ENCODE measurements at places on chromosomes 6 and 20. TPM values are rescaled to one million over a fixed set of nuclear protein-coding genes. Genes with fewer than 3 reads are reported as not detected.
A peak's percentile ranks its signal among the peaks of the same experiment; 100 is the strongest.

DNA sequence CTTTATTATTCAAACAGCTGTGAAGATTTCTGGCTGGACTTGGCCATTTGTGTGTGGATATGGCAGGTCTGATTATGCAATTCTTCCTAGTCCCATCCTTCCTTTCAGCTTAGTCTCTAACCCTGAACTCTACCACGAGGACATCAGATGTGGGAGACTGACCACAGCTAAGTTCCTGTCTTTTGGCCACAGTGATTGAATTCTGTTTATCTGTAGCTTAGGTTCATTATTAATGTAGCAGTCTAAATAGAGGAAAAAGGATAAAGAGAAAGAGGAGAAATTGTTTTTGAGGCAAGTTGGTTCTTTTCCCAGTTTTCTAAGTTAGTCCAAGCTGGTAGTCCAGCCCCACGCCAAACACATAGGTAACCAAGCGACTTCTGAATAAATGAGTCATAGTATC is 598.9 kb downstream of the RFPL4B start:
- H3K4me1 ChIP-seq, result no peaks in the 10 kb centered on the region
- no peaks in the 10 kb centered on the region for H3K36me3 ChIP-seq
- H3K27ac ChIP-seq, result no peak overlapping the region
- no peak overlapping the region for H3K4me3 ChIP-seq
- DNase-seq, result no peak

DNA sequence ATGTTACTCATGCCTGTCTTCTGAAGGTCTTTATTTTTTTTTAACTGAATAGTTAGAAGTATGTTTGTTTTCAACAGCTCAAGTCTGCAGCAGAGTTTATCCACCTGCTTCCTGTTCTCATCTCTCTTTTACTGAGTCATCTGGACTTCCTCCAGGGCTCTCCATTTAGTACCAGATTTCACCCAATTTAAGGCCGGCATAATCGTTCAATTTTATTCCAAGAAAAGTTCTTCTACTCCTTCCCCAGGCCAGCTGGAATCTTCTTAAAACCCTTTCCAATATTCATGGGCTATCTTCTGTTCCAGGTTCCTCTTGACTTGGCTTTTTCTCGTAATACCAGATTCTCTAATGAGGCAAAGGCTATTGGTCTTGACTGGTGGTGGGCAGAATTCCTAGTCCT is 79.0 kb upstream of the LAMA2 start:
- no peaks in the 10 kb centered on the region for H3K4me1 ChIP-seq
- H3K27me3 ChIP-seq, result no peaks in the 10 kb centered on the region
- no peaks in the 10 kb centered on the region for H3K36me3 ChIP-seq

Gene AKIRIN2
- total RNA-seq, result 119 TPM

GRCh38 chr6:33959661-33960344 is 156.0 kb upstream of the MLN start:
- H3K27me3 ChIP-seq, result no peaks in the 10 kb centered on the region
- no peak overlapping the region for H3K27ac ChIP-seq
- no peak for DNase-seq
- no peaks in the 10 kb centered on the region for H3K36me3 ChIP-seq
- no peaks in the 10 kb centered on the region for H3K4me1 ChIP-seq

- H3K4me3 ChIP-seq, result no peak overlapping the region
- H3K4me1 ChIP-seq, result peaks cover 38% of the 10 kb centered on the region
- H3K27ac ChIP-seq, result no peak overlapping the region
- no peaks in the 10 kb centered on the region for H3K36me3 ChIP-seq
- no peaks in the 10 kb centered on the region for H3K27me3 ChIP-seq
Measured at GRCh38 chr20:43963872-43964791, 49.5 kb downstream of the TOX2 start.

Gene RGS17
- total RNA-seq, result not detected

Gene NNAT
- total RNA-seq, result not detected

Gene BPIFB4
- total RNA-seq, result not detected

GRCh38 chr6:71463061-71463460 is 174.4 kb downstream of the OGFRL1 start:
- no peaks in the 10 kb centered on the region for H3K4me1 ChIP-seq
- H3K4me3 ChIP-seq, result no peak overlapping the region
- H3K36me3 ChIP-seq, result no peaks in the 10 kb centered on the region
- no peaks in the 10 kb centered on the region for H3K27me3 ChIP-seq
- no peak overlapping the region for H3K27ac ChIP-seq

GRCh38 chr20:22691369-22692118 is 107.2 kb upstream of the FOXA2 start:
- no peaks in the 10 kb centered on the region for H3K27me3 ChIP-seq
- peak; percentile 46 for DNase-seq
- no peak overlapping the region for H3K27ac ChIP-seq
- no peak overlapping the region for H3K4me3 ChIP-seq
- H3K4me1 ChIP-seq, result no peaks in the 10 kb centered on the region
- H3K36me3 ChIP-seq, result no peaks in the 10 kb centered on the region

- H3K4me3 ChIP-seq, result no peak overlapping the region
- H3K4me1 ChIP-seq, result no peaks in the 10 kb centered on the region
- H3K36me3 ChIP-seq, result no peaks in the 10 kb centered on the region
- no peak overlapping the region for H3K27ac ChIP-seq
- H3K27me3 ChIP-seq, result no peaks in the 10 kb centered on the region
- no peak for DNase-seq
Measured at GRCh38 chr6:141347906-141348492, 784.7 kb upstream of the GJE1 start.

DNA sequence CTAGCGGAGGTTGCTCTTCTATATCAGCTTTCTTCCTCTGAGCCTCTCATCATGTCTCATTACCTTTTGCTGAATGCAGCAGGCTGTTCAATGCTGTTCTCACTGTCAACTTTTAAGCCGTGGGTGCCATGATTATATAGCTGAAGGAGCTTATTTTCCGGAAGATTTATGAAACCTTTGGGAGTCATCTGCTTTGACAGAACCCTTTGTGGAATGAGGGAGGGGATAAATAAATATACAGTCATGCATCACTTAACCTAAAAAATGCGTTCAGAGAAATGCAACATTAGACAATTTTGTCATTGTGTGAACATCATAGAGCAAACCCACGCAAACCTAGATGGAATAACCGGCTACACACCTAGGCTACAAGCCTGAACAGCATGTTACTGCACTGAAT is 102.2 kb upstream of the AKAP12 start:
- no peaks in the 10 kb centered on the region for H3K27me3 ChIP-seq
- no peak for DNase-seq
- H3K4me3 ChIP-seq, result no peak overlapping the region
- no peaks in the 10 kb centered on the region for H3K4me1 ChIP-seq

DNA sequence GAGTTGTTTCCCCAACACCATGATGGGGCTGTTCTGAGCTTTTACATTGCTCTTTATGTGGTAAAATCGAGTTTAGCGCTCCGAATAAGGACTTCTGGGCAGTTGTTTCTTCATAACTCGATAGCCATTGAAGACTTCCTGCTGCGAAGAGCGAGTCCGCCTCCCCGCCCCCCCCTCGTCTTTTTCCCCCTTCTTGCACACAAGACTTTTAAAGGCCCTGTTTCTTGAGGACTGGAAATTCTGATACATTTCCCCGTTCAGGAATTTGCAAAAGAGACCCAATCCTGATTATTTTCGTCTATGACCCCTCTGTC is 1.5 kb upstream of the CITED2 start:
- DNase-seq, result no peak
- H3K4me3 ChIP-seq, result peak overlapping the region; percentile 93
- no peaks in the 10 kb centered on the region for H3K36me3 ChIP-seq
- H3K27me3 ChIP-seq, result no peaks in the 10 kb centered on the region

DNA sequence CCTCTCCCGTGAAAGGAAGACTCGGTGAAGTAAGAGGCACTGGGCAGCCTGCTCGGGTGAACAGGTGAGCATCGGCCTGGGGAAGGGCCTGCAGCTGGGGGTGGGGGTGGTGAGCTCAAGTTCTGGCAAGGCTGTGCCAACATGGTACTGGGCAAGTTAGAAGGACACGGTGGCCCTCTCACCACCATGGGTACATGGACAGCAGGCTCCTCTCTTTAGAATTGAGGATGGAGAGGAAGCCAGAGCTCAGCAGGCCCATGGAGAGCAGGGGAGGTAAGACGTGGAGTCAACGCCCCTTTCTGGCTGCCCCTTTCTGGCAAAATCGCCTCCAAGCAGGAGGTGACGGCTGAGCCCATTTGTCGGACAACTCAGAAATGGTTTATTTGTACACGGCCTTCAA is 135.6 kb downstream of the ANKRD60 start:
- no peak for DNase-seq
- no peak overlapping the region for H3K27ac ChIP-seq
- H3K4me3 ChIP-seq, result no peak overlapping the region
- no peaks in the 10 kb centered on the region for H3K36me3 ChIP-seq

GRCh38 chr6:23905133-23905815 is 220.7 kb upstream of the NRSN1 start:
- no peak for DNase-seq
- no peak overlapping the region for H3K27ac ChIP-seq
- no peaks in the 10 kb centered on the region for H3K36me3 ChIP-seq
- no peaks in the 10 kb centered on the region for H3K27me3 ChIP-seq
- no peaks in the 10 kb centered on the region for H3K4me1 ChIP-seq

DNA sequence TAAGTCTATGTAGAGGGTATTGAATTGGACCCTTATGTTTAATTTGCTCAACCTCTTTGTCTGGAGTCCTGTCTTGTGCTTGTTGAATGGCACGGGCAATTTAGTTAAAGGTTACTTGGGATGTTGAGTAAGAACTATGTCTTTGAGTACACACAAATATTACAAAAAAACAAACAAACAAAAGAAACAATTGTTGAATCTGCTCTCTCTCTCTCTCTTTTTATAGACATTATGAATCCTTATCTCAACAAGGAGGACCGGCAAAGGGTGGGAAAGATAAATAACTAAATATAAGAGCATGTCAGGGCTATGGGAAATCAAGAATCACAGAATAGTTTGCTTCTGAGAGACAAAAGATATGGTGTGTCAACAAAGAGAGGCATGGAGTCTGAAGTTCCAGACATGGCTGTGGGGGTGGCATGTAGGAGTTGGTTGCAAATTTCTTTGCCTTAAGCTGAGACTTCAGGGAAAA is 608.6 kb downstream of the UTRN start:
- no peaks in the 10 kb centered on the region for H3K4me1 ChIP-seq
- no peak overlapping the region for H3K4me3 ChIP-seq
- DNase-seq, result no peak
- H3K27ac ChIP-seq, result no peak overlapping the region

DNA sequence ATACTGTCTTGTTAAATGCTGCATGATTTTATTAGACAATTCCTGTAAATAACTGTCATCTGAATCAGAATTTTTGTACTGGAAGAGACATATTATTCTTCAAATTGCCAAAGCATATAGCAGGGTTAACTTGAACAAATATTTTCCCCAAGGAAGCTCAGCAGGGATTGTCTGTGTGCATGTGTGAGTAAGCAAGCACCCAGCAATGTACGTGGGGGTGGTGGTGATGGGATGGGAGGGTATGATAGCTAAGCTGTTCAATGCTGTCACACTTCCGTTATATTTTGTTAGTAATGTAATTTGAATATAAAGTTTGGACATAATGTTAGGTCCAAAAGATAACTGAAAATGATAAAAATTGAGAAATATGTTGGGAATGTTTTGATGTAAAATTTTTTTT is 118.1 kb downstream of the MYB start:
- no peak for DNase-seq
- no peak overlapping the region for H3K27ac ChIP-seq
- no peak overlapping the region for H3K4me3 ChIP-seq
- H3K4me1 ChIP-seq, result no peaks in the 10 kb centered on the region
- no peaks in the 10 kb centered on the region for H3K36me3 ChIP-seq

DNA sequence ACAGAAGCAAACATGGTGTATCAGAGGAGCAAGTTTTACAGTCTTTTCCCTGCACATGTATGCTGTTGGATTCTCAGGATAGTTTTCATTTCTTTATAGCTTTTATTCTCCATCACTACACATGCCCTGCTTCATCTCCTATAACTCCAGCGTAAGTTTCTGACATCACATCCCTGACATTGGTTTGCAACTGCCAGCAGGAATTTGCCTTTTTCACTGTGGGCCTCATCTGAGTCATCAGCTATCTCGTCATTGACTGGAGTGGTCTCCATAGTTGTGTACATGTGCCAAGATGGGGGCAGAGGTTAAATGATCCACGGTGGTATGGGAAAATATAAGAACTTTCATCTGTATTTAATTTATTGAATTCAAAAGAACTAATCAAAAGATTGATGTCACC is 96.7 kb downstream of the SLX4IP start:
- H3K27ac ChIP-seq, result no peak overlapping the region
- H3K4me1 ChIP-seq, result no peaks in the 10 kb centered on the region
- DNase-seq, result no peak
- no peaks in the 10 kb centered on the region for H3K36me3 ChIP-seq
- no peaks in the 10 kb centered on the region for H3K27me3 ChIP-seq

Gene CBLN4
- not detected for total RNA-seq

- H3K4me3 ChIP-seq, result no peak overlapping the region
- no peaks in the 10 kb centered on the region for H3K27me3 ChIP-seq
- H3K36me3 ChIP-seq, result no peaks in the 10 kb centered on the region
Measured at GRCh38 chr6:153801917-153802316, 237.1 kb upstream of the OPRM1 start.

GRCh38 chr6:37531437-37532036 is 31.8 kb upstream of the CCDC167 start:
- H3K4me1 ChIP-seq, result no peaks in the 10 kb centered on the region
- no peak overlapping the region for H3K27ac ChIP-seq
- H3K4me3 ChIP-seq, result no peak overlapping the region
- H3K27me3 ChIP-seq, result no peaks in the 10 kb centered on the region

DNA sequence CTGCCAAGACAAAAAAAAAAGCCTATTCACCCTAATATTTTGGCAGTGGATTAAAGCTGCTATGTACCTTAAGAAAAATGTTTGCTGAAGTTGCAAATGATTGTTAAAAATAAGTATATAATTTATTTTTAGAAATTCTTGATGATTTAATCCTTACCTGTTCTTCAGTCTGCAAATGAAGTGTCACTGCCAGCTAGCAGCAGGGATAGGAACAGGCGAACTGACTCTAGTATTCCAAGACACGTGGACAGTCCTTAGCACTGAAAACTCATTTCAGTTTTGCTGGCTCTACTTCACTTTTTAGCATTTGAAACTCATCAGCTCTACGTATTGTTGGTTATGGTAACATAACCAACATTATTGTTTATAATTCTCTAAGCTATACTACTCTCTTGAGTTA is 204.4 kb upstream of the ID4 start:
- H3K4me1 ChIP-seq, result no peaks in the 10 kb centered on the region
- no peaks in the 10 kb centered on the region for H3K27me3 ChIP-seq
- no peaks in the 10 kb centered on the region for H3K36me3 ChIP-seq
- H3K27ac ChIP-seq, result no peak overlapping the region
- H3K4me3 ChIP-seq, result no peak overlapping the region

- no peak overlapping the region for H3K4me3 ChIP-seq
- no peaks in the 10 kb centered on the region for H3K36me3 ChIP-seq
- peaks cover 4% of the 10 kb centered on the region for H3K27me3 ChIP-seq
- no peak for DNase-seq
Measured at GRCh38 chr6:40614671-40615070, 27.5 kb upstream of the LRFN2 start.

Gene OR2B6
- not detected for total RNA-seq

GRCh38 chr6:75492386-75493153 is 1.0 kb downstream of the FILIP1 start:
- H3K36me3 ChIP-seq, result no peaks in the 10 kb centered on the region

Measured in CD4-positive, CD25-positive, alpha-beta regulatory T cell (primary cell).